DMS79 treated with DMSO at 0.1 percent for 48 hours (cell line): ENCODE measurements at places on chromosomes 11 and 22.

- no peak for DNase-seq
These were observed 2.4 kb upstream of the FGF3 start for GRCh38 chr11:69821511-69822040.

- no peak for DNase-seq
These were observed 804.3 kb downstream of the OPCML start for GRCh38 chr11:132728026-132728425.

DNA sequence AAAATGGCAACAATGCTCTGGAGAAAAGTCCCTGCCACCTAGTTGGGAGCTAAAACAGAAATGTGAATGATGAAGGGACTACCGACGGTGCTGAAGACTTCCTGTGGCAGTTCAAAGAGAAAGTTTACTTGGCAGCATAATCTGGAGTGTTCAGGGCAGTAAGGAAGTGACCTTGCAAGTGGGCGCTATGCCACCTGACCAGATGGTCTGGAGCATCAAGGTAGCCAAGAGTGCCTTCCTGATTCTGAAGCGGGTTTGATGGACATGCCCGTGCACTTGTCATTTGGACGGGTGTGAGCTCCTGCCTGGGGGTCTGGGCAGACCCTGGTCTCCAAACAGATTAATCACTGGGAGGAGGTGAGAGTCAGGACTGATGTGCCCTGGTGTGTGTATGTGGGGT lies 1.8 kb upstream of the SNX19 start:
- no peak for DNase-seq

DNA sequence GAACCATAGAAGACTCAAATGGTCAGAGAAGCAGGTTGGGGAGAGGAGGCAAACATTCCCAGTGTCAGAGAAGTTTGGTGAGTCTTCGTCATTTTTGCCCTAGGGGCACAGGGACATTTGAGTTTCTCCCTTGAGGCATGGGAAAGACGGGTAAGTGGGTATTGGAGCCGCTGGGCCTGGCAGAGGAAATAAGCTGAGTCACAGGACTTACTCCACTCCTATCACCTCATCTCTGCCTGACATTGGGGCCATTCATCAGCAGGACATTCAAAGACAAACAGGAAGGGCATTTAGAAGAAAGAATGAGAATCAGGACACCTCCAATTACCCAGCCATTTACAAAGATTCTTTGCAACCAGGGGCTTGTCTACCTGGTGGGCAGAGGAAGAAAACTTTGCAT lies 100.7 kb upstream of the SEZ6L start:
- DNase-seq: no peak

DNA sequence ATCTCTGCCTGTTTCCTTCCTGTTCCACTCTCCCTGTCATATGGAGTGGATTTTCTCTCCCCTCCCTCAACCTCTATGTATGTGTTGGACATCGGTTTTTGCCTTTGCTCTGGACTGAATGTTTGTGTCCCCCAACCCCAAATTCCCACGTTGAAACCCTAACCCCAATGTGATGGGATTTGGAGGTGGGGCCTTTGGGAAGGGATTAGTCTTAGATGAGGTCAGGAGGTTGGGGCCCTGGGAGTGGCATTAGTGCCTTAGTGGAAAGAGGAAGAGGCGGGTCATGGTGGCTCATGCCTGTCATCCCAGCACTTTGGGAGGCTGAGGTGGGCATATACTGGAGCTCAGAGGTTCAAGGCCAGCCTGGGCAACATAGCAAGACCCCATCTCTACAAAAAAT lies 11.6 kb downstream of the TP53AIP1 start:
- DNase-seq: no peak

DNA sequence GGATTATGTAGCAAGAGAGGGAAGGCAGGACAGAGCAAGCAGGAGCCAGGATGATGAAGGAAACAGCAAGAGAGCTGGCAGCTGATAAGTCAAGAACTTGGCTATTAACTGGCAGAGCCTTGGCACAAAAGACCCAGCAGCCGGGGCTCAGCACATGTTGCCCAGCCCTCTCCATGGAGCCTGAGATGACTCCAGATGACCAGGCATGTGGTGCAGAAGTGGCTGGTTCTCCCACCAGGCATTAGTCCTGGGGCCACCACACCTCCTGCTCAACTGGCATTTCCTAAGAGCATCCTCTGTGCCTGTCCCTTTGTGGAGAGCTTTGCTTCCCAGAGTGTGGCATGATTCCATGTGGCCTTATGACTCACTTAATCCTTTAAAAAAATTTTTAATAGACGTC lies 522.6 kb downstream of the MN1 start:
- DNase-seq: no peak

GRCh38 chr22:33335611-33336279 lies 277.6 kb upstream of the SYN3 start:
- no peak for DNase-seq

- no peak for DNase-seq
These were observed 1.7 kb downstream of the MAPK8IP2 start for GRCh38 chr22:50602338-50602700.

GRCh38 chr11:78706551-78706950 lies 131.9 kb upstream of the NARS2 start:
- no peak for DNase-seq

- no peak for DNase-seq
These were observed 90.3 kb upstream of the MTMR2 start for GRCh38 chr11:96014217-96014616.

DNA sequence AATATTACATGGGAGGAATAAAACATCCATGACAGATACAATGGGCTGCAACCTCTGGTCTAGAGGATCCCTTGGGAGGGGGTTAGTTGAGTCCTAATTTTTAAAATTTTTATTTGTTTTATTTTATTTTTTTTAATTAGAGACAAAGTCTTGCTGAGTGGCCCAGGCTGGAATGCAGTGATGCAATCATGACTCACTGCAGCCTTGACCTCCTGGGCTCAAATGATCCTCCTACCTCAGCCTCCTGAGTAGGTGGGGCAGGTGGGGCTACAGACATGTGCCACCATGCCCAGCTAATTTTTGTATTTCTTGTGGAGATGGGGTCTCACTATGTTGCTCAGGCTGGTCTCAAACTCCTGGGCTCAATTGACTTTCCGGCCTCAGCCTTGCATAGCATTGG lies 43.1 kb downstream of the FDX1 start:
- DNase-seq: no peak

GRCh38 chr22:38065539-38065938 lies 8.3 kb downstream of the PICK1 start:
- no peak for DNase-seq

GRCh38 chr11:98736833-98737232 lies 283.9 kb upstream of the CNTN5 start:
- DNase-seq: no peak

DNA sequence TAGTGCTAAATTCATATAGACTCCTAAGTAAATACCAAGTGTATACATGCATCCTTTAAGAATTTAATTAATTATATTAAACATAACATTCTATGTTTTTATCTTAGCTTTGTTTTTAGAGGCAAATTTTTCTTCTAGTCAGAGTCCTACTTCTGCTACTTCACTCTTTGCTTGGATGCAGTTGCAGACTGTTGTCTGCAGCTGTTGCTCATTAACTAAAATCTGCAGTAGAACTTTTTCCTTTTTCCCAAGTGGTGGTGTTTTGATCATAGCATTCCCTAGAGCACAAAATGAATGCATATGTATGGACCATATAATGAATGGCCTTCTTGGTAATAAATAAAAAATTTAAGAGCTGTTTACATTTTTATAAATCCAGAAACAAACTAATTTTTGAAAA lies 198.3 kb downstream of the CASP12 start:
- DNase-seq: no peak

- no peak for DNase-seq
These were observed 20.4 kb downstream of the C11orf54 start for GRCh38 chr11:93761910-93762309.

- no peak for DNase-seq
These were observed 83.7 kb downstream of the IGLL1 start for GRCh38 chr22:23496445-23496833.

- DNase-seq: no peak
These were observed 545.8 kb downstream of the SOX6 start for GRCh38 chr11:15810525-15810924.

DNA sequence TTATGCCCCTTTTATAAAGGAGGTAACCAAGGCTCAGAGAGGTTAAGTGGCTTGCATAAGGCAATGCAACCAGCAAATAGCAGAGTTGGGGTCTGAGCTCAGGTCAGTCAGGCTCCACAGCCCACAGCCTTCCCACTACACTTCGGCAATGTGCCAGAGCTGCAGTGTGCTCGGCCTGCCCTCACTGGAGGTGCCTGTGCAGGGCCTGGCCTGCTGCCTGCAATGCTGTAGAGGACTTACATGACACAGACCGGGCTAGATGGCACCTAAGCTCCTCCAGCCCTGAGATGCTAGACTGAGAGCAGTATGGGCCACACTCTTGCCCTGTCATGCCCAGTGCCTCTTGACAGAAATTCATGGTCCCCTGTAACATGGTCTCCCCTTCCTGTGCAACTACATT lies 49.8 kb downstream of the SERPINH1 start:
- DNase-seq: no peak

- no peak for DNase-seq
These were observed 6.8 kb upstream of the CHKA start for GRCh38 chr11:68127714-68128681.

DNA sequence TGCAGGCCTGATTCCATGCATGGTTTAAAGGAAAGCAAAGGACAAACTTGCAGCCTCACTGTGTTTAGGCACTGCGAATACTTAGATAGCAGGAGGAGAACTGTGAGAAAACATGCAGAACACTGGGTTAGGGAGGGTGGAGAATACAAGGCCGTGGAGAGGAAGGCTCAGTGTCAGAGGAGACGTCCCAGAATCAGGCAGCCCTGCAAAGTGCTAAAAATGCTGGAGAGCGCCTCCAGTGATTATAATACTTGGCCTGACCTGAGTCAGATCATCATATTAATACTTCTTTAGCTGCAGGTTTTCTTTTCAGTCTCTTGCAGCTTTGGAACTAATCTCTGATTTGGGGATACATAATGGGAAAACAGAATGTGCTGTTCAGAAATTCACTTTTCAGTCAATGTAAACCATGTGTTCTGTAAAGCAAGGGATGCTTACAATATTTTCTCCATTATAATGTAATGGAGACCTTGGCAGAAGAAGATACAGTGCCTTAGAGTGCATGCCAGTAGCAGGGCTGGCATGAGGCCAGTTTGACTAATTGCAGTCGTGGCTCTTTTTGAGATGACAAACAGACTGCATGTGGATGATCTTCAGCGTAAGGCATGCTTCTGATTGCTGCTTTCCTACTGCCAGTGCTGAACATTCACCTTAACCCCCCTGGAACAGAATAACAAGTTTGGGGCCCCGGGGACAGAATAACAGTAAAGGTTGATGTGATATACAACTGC lies 16.8 kb downstream of the EXT2 start:
- DNase-seq: peak; percentile 21

- no peak for DNase-seq
These were observed 258.3 kb downstream of the LRRC4C start for GRCh38 chr11:41201156-41201555.

GRCh38 chr11:83122766-83123165 lies 34.2 kb upstream of the PCF11 start:
- no peak for DNase-seq

GRCh38 chr11:47394050-47394321 lies 14.4 kb upstream of the SLC39A13 start:
- DNase-seq: no peak

DNA sequence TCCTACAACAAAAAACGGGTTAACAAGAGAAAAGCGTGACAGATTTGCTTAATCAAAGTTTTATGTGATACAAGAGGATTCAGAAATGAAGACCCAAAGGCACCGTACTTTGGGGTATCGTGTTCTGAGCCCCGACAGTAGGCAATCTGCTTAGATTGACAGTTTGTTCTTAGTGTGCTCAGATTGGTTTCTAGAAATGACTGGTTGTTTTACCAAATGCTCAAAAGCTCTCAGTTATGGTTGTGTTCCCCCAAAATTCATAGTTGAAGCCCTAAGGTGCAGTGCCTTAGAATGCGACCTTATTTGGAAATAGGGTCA lies 102.7 kb downstream of the RASSF10 start:
- no peak for DNase-seq

- DNase-seq: no peak
These were observed 139.1 kb upstream of the BDNF start for GRCh38 chr11:27839226-27839913.

DNA sequence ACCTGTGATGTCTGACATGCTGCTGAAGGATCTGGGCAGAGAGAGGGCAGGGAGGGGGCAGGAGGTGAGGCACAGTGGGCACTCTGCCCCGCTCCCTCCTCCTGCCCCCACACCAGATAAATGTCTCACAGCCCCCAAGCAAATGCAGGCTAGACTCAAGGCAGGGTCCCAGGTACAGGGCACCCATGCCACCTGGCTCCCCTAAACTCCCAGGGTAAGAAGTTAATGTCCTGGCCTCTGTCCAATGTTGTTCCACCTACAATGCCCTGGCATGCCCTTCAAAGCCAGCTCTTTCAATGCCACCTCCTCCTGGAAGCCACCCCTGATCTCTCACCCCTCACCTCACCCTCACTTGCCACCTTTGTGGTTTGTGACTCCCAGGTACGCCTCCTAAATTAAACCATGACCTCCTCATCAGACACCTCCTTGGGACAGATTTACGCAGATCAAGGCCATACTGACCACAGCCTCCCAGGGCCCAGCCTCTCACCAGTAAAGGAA lies 16.0 kb downstream of the CARD10 start:
- DNase-seq: no peak

DNA sequence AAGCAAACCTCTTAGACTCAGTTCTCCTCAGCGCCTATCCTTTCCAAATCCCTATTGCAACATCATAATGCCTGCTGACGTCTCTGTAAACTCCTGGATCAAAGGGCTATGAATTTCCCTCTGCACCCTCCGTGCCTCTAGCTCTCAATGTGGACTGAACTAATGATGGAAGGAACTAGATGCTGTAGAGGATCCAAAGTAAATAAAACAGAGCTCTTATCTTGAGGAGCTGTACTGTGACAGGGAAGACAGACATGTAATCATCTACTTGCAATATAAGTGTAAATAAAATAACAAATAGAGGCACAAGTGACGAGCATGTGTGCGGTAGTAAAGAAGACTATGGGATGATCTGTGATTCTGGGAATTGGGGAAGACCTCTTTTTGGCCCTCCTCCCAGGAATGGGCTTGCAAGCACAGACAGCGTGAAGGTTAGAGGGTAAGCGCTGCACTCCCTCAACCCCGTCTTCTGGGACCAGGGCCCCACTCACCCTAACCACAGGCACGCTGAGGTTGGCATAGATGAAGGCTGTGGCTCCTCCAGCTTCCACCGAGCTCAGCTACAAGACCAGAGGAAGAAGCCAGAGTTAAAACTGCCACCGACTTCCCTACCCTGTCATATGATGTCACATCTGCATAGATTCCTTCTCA lies 42.2 kb downstream of the P4HA3 start:
- DNase-seq: no peak

DNA sequence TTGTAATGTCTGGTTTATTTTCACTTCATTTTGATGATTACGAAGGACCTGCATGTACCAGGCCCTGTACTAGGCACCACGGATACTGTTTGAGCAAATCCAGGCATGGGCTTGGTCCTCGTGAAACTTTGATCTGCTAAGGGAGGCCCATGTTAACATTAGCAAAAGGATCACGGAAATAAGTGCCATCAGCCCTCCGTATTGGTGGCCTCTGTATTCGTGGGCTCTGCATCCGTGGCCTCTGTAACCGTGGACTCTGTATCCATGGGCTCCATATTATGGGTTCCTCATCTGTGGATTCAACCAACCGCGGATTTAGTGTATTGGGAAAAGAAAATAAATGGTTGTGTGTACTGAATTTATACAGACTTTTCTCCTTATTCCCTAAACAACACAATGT lies 8.7 kb downstream of the ARHGAP8 start:
- no peak for DNase-seq
